ENCODE measurements at places on chromosomes 12 and 14. TPM values are rescaled to one million over a fixed set of nuclear protein-coding genes. Genes with fewer than 3 reads are reported as not detected.

DNA sequence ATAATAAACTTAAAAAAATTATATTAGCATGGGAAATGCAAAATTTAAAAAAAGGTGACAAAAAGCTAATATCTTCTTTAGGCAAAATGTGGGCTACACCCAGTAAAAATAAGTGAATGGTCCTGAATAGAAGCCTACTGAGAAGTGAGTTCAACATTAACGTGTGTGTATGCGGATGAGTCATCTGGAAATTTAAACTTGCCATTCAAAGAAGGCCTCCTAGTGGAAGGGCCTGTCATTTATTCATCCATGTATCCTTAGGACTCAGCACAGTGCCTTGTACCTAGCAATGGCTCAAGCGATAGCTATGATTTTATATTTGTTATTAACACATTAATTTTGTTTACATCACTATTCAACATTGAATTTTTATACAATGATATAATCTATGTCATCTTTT is 226.2 kb downstream of the NUBPL start:
- DNase-seq, result no peak

DNA sequence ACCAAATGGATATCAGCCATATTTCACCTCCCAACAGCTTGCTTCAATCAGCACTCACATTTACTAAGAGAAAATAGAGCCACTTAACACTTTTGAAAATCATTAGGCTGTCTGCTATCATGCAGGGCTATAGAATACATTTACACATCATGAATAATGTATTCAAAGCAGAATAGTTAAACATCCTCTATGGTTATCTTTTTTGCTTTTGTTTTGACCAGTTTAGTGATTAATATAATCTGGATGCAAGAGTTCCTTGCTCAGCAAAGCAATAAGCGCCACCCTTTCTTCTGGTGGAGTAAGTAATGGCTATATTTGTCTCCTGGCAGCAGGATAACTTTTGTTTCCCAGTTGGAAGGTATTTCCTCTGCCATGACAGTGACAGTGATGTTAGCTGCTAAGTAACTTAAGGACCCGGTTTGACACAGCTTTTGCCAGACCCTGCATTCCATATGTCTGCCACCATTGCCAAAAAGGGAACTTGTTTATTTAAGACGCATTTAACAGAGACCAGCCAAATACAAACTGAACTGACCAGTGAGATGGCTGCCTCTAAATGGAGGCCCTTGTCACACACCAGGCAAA is 70.3 kb upstream of the NR2C1 start:
- no peak for DNase-seq

FAM186B gene
- total RNA-seq, result 0.14 TPM

- no peak for DNase-seq
Measured at GRCh38 chr14:71534506-71534905, 397.7 kb upstream of the RGS6 start.

DNA sequence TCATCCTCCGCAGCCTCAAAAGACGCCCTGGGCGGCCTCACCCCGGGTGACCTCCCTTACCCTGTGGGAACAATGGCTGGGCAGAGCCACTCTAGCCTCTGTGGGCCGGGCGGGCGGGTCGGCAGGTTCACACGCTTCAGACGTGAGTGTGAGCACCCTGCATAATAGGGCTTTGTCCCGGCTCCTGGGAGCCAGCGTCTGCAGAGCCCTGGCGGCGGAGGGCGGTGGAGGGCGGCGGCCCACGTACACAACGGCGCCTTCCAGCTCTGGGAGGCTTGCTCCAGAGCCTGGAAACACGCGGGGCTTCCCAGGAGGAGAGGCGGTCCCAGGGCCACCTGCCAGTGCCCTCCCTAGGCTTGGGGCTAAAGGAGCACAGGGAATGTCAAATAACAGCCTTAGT is 205.6 kb downstream of the BCL11B start:
- no peak for DNase-seq

DDIT3 gene
- total RNA-seq, result 30.7 TPM

VDR gene
- total RNA-seq, result 55.8 TPM

- DNase-seq, result no peak
Measured at GRCh38 chr12:117352206-117352605, 9.2 kb downstream of the NOS1 start.

- no peak for DNase-seq
Measured at GRCh38 chr12:78519422-78519821, 345.2 kb upstream of the SYT1 start.

METTL25 gene
- total RNA-seq, result 5.7 TPM

AQP2 gene
- total RNA-seq, result not detected

DNA sequence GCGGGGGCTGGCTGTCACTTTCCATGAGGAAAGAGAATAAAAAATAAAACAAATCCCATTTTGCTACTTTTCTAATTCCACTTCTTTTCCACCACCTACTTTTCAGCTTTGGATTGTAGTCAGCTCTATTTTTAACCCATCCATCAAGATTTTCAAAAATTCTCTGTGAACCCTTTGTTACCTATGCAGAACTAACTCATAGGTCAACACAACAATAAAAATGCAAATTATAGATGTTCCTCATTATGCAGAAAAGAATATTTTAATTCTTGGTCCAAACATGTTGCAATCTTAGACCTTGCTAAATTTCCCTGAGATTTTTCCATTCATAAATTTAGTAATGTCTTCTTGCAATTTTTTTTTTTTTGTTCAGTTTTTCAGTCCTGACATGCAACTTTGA is 454.5 kb downstream of the ADAMTS20 start:
- no peak for DNase-seq

GRCh38 chr12:96338852-96339471 is 61.3 kb downstream of the CDK17 start:
- no peak for DNase-seq

GRCh38 chr14:93299866-93300265 is 33.0 kb downstream of the BTBD7 start:
- no peak for DNase-seq

ANO2 gene
- total RNA-seq, result not detected

DNA sequence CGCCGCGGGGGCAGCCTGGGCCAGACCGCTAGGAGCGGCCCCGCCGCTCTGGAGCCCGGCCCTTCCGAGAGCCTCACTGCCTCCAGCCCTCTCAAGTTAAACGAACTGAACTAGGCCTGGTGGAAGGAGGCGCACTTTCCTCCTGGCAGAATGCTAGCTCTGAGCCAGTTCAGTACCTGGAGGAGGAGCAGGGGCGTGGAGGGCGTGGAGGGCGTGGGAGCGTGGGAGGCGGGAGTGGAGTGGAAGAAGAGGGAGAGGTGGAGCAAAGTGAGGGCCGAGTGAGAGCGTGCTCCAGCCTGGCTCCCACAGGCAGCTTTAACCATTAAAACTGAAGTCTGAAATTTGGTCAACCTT is 5.3 kb downstream of the LTB4R start:
- no peak for DNase-seq

DNA sequence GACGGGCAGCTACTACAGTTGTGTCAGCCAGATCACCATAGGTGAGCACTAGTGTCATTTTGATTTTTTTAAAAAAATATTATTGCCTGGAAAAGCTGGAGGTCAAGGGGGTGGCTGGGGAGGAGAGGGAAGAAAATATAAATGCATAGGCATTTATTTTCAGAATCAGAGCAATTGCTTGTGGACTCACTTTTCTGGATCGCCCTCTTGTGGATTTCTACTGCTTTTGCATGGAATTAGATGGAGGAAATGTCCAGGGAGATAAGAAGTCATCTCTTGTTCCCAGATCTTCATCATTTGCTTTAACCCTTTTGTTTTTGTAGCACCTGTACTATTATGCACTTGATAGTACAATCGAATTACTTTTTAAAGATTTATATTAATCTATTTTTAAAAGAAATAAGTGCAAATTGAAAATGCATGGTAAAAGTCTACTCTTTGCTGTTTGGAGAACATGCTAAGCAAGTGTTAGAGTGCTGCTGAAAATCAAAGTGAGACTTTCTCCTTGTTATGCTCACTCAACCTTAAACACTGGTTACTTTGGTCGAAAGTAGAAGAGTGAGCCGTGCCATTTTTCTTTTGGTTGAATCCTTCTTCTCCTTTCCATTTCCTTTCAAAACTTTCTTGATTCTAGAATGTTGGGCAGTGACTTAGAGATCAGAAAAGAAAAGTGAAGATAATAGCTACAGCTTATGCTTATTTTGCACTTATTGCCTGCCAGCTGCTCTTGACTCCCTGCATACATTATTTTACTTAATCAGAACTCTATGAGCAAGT is 60.6 kb upstream of the ANO4 start:
- DNase-seq, result no peak

DNA sequence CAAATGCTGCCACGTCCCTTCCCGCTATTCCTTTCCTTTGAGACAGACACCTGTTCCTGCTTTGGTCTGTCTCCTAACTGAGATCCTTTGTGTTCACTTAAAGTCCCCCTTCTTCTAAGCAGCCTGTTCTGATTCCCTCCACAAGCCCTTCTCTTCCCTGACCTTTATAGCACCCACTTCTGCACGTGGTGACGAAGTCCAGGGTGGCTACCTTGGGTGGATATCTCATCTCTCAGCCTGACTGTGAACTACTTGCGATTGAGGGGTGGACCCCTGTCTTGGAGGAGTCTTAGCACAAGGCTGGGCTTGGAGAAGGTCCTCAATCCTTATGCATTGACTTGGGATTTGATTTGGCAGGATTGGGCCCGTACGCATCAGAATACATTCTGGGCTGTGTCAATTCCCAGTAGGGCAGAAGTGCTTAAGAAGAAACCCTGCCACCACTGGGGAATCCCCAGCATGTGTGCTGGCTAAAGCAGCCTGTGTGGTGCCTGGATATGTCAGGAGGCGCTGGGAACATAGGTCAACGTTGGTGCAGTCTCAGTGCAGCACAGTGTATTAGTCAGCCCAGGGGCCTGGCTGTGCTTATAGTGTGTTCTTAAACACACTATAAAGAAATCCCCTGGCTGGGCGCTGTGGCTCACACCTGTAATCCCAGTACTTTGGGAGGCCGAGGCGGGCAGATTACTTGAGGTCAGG is 23.6 kb downstream of the KRT80 start:
- DNase-seq, result no peak

GRCh38 chr12:118334241-118334640 is 38.5 kb downstream of the TAOK3 start:
- no peak for DNase-seq

DNA sequence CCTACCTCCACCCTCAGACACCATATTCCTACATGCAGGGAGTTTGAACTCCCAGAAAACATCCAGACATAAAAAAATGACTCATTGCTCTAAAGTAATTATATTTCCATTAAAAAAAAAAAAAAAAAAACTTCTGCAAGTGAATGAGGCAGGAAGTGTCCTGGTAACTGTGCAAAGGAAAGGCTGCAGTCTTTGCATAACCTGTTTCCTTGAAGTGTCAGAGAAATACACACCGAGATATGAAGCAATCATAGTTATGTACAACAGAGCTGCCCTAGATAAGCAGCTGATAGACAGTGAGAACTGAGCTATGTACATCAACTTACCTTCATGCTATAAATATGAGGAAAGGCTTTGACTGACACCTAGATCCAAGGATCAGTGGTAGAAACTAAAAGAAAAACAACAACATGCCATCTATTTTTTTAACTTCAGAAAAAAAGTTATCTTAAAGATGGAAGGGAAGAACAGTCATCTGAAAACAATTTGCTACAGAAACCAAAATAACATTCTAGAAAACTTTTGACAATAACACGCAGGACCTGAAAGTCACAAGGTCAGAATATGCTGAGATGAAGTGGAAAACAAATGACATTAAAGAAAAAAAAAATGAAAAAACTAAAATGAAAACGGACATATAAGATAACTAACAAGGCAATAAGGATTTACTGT is 263.2 kb downstream of the SEC23A start:
- no peak for DNase-seq

- no peak for DNase-seq
Measured at GRCh38 chr14:51609251-51609954, 42.3 kb upstream of the FRMD6 start.

GRCh38 chr12:41942354-41942753 is 202.3 kb downstream of the GXYLT1 start:
- DNase-seq, result no peak

- DNase-seq, result no peak
Measured at GRCh38 chr14:83133981-83134645, 1600.5 kb upstream of the SEL1L start.

DNA sequence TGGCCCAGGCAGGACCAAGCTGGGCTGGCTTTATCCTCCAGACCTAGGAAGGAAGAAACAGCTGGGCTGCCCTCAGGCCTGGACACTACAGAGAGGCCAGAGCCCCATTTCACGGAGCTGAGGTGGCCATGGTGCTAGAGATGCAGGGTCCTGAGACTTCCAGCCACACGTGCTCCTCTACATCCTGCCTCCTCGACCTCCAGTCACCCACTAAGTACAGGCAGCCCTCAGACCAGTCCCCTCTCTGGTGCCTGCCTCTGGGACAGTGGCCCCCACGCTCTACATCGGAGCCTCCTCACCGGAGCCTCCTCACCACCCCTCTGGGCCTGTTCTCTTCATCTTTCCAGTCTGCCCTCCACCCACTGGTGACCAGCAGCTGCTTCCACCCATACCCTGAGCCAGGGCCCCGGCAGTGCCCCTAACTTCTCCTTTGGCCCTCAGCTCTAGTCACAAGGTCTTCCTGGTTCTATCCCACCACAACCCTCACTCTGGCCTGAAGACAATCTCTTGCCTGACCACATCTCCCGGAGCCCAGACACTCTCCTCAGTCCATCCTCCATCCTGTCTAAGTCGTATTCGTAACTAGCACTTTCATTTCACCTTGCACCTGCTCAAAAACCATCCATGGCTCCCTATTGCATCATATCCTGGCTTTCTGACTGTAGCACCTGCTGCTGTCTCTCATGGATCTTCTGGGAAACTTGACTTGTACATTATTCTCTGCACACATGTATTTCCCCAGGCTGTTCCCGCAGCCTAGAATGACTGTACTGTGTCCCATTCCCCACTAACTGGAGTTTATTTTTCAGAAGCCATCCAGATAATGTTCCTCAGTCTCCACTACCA is 43.9 kb downstream of the DIO3 start:
- DNase-seq, result no peak

KLHDC1 gene
- 1.2 TPM for total RNA-seq

Measured in activated naive CD8-positive, alpha-beta T cell treated with anti-CD3 and anti-CD28 coated beads for 36 hours (primary cell).